ENCODE measurements at places on chromosomes 6 and 20.

DNA sequence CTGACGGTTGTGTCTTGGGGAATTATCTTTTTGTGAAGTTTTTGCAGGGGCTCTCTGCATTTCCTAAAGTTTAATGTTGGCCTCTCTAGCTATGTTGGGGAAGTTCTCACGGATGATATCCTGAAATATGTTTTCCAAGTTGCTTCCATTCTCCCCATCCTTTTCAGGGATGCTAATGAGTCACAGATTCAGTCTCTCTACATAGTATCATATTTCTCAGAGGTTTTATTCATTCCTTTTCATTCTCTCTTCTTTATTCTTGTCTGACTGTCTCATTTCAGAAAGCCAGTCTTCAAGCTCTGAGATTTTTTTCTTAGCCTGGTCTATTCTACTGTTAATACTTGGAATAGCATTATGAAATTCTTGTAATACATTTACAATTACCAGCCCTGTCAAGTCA is 61.3 kb downstream of the UNC5CL start:
- no peak for DNase-seq

DNA sequence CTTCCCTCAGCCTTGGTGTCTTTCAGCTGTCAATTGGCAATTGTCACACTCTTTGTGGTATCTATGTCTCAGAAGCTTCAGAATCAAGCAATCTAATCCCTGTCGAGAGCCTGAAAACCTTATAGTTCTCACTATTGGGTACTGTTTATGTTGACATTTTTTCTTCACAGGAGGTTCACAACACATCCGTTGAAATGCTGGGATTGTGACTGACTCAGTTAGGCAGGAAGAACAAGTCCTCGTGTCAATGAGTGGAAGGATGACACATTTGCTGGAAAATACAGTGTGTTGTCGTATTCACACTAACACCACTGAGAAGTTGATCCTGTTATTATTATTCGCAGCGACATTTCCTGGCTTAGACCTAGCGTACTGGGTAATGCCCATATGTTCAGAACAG is 163.9 kb upstream of the CITED2 start:
- no peak for DNase-seq

DNA sequence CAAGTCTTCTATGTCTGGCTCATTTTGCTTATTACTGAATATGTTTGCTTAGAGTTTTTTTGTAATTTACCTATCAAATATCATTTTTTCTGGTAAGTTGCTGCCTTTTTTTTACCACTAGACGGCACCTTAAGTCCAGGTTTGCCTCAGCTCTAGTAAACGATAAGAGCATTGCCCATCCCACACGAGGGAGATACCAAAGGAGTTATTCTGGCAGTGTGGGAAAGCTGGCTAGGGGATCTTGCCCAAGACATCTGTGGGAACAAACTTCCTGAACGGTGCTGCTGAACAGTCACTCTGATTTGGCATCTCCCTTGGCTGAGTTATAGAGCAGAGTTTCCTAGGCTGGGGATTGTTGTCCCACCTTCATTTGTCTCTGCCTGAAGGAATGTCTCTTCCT is 306.4 kb downstream of the COL12A1 start:
- no peak for DNase-seq

DNA sequence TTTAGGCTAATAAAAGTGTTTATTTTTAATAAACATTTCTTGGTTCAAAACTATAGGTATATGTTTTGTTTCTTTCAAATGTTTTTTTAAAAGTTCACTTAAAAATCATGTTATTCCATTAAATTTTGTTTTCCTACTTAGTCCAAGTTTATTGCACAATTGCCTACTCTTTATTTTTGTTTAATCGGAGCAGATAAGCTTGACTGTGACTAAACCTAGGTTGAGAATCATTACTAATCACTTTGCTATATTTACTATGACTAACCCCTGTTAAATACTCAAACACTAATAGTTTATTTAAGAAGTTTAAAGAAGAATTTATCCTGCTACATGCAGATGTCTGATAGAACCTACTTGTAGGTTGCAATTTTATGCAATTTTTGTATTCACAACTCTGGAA is 18.8 kb downstream of the MAP3K4 start:
- no peak for DNase-seq

DNA sequence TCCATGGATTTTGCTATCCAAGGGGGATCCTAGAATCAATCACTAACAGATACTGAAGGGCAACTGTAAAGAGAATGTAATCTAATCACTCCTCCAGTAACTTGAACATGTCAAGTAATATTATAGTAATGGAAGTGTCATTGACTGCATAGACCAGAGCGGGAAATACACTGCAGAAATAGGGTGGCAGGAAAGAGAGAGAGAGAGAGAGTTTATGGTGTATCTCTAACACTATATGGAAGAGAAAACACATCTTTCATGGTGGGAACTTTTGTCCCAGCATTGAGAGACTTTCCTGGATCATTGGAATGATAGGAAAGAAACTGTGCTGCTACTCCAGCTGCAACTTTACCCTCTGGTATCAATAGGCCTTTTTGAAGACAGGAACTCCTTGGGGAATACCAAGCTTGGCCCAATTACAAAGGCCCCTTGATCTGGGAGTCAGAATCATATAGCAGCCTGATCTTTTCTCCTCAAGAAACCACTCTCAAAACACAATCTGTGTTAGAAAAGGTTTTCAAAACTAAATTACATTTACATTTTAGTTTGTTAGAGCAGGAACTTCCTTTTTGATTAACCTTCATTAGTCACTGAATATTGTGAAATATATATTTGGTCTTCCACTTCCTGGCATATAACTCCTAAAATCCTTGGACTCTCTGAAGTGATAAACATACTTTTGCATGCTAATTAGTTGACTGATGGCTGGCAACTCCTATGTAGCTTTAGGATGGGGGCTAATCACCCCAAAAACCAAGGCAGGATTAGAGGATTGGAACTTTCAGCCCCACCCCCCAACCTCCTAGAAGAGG is 29.5 kb upstream of the RNGTT start:
- DNase-seq = no peak

- no peak for DNase-seq
These were observed 311.3 kb upstream of the CNR1 start for GRCh38 chr6:88477413-88477812.
